ENCODE measurements at places on chromosomes 16 and 17.

GRCh38 chr16:73527187-73527586 lies 479.3 kb upstream of the ZFHX3 start:
- DNase-seq: no peak

DNA sequence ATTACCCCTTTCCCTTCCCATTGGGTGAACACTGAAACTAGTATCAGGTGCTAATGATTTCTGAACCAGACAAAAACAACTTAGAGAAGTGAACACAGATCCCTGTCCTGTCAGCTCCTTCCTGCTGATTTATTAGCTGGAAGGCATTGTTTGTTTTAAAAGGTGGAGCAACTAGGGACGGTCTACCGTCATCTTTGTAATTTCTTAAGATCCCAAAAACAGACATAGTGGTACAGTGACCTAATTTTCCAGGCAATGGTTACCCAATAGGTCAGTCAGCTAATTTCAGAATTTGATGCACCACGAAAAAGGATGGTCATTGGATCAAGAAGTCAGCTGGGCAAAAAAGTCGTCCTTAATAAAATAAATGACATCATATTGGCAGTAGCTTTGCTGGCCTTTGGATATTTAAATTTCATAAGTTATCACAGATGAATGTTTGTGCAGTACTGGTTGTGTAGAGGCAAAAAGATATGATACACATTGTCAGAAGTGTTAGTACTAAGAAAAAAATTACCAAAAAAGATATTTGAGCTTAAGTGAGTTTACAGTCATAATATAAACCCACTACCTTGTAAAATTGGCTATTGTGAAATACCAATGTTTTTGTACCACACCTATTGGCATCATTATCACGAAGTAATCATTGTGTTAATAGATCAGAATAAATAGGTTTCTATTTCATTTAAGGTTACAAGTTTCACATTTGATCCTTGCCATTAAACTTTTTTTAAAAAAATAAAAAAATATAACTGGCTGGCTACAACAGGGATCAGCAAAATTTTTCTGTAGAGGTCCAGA lies 27.2 kb upstream of the KCNJ16 start:
- no peak for DNase-seq

- no peak for DNase-seq
Observed at GRCh38 chr16:11042191-11042590, 97.8 kb downstream of the CLEC16A start.

GRCh38 chr17:9240659-9241370 lies 219.5 kb downstream of the NTN1 start:
- DNase-seq: no peak

GRCh38 chr16:58730724-58731370 lies 3.3 kb downstream of the GOT2 start:
- no peak for DNase-seq

DNA sequence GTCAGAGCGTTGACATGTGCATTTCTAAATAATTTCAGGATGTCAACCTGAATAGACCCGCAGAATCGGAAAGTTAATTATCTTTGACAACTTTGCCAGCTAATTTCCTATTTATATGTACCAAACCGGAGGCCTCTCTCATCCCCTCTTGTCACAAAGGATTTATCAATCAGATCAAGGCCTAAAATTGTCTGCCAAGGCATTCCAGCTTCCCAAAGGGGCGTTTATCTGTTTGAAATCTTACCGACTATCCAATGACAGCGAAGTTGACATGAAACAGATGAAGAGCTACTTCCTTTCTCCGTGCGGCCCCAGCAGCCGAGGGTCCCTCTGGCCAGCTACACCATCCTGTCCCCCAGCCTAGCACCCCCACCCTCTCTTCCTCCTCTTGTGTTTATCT lies 223.7 kb upstream of the DYNLRB2 start:
- DNase-seq: no peak

DNA sequence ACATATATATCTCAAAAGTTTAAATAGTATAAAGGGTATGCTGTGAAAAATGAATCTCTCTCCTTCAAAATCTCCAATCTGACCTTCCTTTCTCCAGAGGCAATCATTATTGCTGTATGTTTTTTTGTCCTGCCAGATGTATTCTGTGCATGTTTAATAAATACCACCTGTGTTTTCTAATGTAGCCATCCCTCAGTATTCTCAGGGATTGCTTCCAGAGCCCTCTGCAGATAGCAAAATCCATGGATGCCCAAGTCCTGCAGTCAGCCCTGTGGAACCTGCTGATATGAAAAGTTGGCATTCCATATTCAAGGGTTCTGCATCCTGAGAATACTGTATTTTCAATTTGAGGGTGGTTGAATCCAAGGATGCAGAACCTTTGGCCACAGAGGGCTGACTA lies 42.9 kb downstream of the BPTF start:
- no peak for DNase-seq

GRCh38 chr16:8956265-8957062 lies 7.2 kb downstream of the USP7 start:
- no peak for DNase-seq

DNA sequence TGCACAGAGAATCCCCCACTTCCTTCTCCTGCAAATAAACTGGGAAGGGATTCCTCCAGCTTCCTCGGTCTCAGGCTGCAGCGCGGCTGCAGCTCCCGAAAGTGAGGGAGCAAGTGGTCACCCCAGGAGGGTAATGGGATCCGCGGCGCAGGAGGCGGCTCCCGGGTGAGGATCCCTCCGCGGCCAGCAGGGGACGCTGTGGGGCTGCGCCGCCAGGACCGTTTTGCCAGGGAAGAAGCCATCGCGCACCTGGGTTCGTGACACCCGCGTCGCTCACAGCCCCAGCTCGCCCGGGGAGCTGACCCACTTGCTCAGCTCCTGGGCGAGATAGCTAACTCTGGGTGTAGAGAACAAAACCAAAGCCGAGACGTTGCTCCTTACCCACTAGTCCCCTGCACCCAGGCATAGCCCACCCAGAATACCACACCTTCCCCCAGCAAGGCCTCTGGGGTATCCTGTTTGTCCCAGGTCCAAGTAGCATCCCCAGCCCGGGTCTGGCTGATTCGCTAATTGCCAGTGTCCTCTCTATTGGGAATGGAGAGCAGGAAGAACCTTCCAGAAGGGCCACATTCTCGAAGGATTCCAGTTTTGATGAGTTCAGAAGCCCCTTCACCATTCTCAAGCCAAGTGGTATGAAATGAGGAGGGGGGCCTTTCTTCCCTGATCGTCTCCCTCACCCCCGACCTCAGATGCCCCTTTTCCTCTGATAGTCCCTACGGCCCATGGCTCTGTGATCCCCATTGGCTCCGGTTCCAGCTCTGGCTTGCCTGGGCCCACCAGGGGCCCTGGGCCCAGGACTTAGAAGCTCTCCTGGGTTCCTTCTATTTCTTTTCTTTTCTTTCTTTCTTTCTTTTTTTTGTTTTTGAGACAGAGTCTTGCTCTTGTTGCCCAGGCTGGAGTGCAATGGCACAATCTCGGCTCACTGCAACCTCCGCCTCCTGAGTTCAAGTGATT lies 14.1 kb downstream of the CYGB start:
- no peak for DNase-seq

DNA sequence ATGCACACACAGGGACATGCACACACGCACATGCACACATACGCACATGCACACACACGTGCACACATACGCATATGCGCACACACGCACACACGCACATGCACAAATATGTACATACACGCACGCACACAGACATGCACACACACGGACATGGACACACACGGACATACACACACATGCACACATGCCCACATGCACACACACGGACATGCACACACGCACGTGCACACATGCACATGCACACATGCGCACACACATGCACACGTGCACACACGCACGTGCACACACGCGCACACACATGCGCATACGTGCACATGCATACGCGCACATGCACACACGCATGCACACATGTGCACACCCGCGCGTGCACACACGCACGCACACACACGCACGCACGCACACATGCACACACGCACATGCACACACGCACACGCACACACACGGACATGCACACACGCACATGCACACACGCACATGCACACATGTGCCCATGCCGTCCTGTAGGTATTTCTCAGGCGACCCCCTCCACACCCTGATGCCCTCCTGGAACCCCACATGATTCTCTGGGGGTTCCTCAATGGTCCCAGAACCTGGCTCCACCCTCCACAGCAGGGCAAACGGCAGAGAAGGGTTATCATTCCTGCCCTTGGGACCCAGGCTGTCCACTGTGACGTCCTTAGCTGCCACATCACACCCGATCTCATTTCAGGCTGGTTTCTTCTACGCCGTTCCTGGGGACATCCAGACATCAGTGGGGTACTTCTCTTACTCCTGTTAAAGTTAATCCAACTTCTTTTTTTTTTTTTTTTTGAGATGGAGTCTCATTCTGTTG lies 9.6 kb upstream of the RBFOX3 start:
- no peak for DNase-seq

DNA sequence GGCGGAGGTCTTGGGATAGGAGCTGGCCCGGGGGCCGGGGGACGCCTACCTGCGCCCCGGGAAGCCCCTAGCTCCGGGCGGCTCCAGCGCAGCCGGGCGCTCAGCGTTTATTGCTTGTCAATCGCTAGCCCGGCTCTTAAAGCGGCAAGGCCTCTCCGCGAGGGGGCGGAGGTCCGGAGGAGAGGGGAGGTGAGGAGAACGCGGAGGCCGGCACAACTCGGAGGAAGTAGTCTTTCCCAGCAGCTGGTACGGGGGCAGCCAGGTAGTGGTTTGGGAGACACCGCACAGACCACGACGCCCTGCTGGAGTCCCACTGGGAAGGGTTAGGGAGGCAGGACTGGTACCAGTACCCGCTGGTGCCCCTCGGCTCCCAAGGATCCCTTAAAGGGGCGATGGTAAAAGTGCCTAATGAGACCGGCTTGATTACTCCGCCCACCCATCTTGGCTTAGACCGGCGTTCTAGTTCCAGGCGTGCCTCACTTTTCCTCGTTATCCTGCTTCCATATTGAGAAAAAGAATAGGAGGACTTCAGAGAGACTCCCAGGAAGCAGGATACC lies at the start of gene MPP2:
MPP2 (minus strand) TSS at position 112 of the 557 bp plus-strand sequence. CDS start 3,076 bp downstream, outside the sequence.
- no peak for DNase-seq

DNA sequence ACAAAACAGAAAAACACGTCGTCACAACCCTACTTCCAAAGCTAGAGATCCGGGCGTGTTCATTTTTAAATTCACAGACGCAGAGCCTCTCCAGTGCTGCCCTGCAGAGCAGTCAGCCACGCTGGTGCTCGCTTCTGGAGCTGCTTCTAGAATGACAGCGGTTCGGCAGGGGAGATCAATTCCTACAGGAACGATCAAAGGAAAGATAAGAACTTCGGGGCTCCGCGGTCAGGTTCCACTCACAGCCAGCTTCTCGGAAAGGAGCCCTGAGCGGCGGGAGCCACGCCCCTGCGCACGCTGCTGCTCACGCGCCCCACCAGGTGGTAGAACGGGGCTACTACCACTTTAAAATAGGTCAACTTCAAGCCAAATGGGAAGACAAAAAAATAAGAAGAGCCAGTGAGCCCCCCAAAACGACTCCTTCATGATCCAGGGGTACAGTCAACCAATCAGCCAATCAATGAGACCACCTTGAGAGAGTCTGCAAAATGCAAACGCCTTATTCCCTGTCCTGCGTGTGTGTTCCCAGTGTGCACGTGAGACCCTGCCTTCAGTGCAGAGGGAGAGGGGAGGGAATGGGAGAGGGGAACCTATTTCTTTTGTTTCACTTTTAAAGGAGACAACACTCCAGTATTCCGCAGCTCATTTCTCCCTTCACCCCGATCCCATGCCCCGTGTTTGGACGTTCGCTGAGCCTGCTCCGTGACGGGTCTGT lies 209.7 kb downstream of the RBFOX3 start:
- peak; percentile 3 for DNase-seq

DNA sequence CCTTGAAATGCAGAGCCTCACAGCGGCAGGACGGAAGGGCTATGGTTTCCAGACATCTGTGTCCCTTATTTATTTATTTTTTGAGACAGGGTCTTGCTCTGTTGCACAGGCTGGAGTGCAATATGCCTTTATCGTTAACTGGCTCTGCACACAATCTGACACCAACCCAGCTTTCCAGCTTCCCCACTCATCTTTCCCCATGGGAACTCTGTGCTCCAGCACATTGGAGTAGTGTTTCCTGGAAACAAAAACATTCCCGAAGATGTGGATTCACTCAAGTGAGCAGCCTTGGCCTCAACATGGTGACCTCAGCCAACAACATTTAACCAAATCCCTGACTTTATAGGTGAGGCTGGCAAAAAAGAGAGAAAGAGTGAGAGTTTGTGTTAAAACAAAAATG lies 307.1 kb downstream of the TMEM114 start:
- no peak for DNase-seq

DNA sequence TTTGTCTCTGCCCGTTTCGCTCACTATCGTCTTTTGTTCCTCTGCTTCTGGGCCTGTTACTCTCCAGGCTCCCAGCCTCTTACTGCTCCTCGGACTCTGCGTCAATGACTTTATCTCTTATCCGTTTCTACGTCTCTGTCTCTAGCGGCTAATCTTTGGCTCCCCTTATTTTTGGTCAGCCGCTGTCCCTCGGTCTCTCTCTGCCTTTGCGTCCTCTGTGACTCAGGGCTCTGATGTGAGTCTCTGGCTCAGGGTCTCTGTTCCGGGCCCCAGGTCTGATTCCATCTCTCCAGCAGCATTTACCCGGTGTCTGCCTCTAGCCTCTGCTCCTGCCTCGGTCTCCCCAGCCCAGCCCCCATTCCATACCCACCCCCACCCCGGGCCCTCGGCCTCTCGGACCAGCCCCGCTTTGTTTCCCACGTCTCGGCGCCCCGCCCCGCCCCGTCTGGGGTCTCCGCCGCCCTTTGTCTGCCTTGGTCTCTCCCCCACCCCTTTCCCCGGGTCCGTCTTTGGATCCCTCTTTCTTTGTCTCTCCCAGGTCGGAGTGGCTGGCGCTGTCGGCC lies 547 bp upstream of the ZNF48 start:
- no peak for DNase-seq

GRCh38 chr17:56688151-56688550 lies 94.7 kb downstream of the NOG start:
- DNase-seq: no peak

DNA sequence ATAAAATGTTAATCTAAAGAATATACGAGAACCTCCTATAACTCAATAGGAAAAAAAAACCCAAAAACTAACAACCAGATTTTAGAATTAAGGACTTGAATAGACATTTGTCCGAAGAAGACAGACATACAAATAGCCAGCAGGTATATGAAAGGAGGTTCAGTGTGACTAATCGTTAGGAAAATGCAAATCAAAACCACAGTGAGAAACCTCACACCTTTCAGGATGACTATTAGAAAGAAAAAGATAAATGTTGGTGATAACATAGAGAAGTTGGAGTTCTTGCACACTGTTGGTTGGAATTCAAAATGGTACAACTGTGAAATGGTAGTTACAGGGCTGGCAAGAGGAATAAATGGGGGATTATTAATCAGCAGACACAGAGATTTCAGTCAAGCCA lies 339.0 kb downstream of the TMEM114 start:
- no peak for DNase-seq

- no peak for DNase-seq
Observed at GRCh38 chr17:61617330-61617729, 26.3 kb upstream of the NACA2 start.
